ENCODE measurements at places on chromosomes 11 and 22. TPM values are rescaled to one million over a fixed set of nuclear protein-coding genes. Genes with fewer than 3 reads are reported as not detected.

- ATAC-seq, result no peak
These were observed 91.3 kb upstream of the SLC25A18 start for GRCh38 chr22:17471886-17472535.

DNA sequence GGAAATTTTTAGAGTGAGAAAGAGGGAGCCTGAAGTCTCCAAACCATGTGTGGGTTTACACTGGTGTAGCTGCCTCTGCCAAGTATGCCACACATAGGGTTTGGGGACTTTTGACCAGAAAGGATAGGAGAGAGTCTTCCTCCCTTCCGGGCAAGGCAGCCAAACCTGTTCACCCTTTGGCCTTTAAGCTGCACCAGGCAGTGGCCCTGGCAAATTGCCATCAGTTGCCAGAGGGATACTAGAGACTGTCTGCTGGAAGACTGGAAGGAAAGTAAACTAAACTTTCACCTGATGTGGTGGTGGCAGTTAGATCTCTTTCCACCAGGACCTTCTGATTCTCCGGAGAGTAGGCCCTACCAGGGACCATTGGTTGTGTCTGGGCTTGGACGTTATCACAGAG lies 1263.2 kb downstream of the FAM181B start:
- ATAC-seq, result no peak

GRCh38 chr11:111585371-111585770 lies 16.9 kb upstream of the SIK2 start:
- no peak for ATAC-seq

DNA sequence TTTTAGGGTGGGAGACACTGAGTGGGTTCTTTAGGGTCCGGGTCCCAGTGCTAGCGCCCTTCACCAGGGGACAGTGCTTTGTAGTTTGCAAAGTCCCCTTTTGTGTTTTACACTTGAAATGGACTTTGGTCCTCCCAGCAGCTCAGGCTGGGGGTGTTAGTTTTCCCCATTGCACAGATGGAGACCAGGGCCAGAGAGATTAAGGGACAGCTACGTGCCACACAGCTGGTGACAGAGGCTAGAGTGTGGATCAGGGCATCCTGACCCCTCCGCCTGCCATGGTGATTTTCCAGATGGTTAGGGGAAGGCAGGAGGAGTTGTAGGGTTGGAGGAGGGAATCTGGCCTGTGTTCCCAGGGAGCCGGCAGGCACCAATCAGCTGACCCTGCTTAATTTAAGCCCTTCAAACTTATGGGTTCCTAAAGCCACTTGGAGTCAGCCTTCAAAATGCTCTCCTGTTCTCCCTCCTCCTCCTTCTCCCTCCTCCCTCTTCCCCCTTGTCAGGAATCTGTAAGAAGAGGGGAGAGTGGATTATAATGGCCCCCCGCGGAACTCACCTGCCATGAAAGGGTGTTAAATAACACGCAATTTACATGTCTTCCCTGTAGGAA lies 22.5 kb upstream of the MPPED1 start:
- ATAC-seq, result no peak

DNA sequence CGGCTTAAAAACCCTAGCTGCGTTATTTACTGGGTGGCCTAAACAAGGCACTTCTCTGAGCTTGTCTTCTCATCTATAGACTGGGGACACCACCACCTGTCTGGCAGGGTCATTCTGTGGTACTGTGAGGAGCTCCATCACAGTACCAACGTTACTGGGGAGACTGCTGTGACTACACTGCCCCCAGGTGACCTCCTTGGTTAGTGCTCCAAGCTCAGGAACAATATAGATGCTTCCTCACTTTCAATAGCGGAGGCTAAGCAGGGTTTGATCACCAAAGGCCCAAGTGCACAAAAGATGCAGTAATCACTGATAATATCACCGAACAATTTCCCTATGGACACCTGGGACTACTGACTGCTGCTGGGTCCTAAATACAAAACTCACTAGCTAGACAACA lies 18.8 kb downstream of the PRPF19 start:
- ATAC-seq, result peak; percentile 64

DNA sequence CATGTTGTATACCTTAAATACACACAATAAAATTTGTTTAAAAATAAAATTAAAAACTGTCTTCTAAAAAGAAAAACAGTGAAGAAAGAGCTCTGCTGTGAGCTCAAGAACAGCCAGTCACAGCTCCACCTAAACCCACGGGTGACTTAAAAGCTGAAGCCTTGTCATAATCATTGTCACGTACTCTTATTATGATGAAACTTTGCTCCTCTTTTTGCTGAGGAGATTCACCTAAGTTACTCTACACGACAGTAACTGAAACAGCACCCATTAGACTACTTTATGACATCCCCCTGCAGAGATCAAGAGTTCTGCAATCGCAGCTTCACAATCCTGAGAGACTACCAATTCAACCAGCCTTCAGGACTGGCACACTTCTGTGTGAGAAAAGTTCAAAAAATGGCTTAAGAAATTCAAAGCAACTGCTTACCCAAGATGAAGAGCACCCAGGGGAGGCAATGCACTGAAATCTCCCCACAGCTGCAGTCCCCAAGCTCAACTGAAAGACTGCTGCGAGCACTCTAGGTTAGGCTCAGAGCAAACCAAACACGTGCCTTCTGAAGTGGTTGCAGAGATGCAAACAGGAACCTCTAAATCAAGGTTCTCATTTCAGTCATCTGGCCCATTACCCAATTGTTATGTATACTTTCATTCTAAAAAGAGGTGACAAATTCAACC lies at the start of gene JAML:
Gene JAML (minus strand): TSS at position 501 of the 678 bp plus-strand sequence. CDS start 10,145 bp downstream, outside the sequence.
- peak; percentile 70 for ATAC-seq

DNA sequence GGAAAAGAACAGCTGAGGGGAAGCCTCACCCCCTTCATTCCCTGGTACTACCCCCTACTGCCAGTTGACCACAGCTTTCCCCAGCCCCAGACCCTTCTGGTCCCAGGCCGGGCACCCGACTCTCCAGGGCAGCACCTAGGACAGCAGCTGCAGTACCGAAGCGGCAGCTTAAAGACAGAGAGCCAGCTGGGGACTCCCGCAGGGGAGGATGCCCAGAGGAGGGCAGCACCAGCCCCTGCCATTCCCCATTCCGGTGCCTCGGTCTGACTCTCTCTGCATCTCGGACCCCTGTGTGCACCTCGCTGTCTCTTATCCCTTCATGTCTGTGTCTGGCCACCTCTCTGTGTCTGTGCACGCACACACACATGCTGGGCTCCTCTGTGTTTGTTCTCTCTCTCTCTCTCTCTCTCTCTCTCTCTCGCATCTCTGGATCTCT lies 9.4 kb downstream of the IGSF9B start:
- peak; percentile 38 for ATAC-seq

- no peak for ATAC-seq
These were observed 2.8 kb downstream of the KRTAP5-6 start for GRCh38 chr11:1699771-1700170.

- no peak for ATAC-seq
These were observed 109.3 kb upstream of the SNX19 start for GRCh38 chr11:131025421-131026125.

GRCh38 chr11:19164230-19164855 lies 37.4 kb downstream of the CSRP3 start:
- no peak for ATAC-seq

DNA sequence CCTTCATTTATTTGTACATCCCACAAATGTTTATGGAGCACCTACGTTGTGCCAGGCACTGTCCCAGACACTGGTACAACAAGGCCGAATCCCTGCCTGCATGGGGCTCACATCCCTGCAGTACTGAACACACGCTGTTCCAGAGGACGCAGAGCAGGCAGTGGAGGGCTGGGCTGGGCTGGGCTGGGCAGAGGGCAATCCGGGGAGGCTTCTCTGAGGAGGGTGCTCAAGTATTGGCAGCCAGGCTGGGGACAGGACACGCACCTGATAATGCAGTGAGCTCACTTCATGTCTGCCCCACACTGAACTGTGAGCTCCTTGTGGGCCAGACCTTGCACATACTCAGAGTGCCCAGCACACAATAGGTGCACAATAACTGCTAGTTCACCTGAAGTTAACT lies 34.1 kb downstream of the CYTH4 start:
- peak; percentile 4 for ATAC-seq

DNA sequence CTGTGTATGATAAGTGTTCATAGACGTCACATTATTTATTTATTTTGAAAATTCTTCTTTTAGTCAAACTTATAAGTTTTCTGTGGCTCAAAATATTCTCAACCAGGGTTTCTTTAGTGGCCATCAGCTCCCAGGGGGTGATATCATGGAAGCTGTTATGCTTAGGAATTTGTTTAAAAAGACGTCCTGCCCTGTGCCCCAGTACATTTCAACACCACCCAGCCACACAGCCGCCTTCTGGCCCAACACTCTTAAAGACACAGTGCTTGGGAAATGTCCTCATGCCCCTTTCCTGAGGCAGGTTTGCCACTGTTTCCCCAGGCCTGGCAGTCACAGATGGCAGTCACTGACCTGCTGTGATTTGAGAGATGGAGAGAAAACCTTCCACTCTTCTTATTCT lies 19.9 kb downstream of the TSKU start:
- no peak for ATAC-seq

DNA sequence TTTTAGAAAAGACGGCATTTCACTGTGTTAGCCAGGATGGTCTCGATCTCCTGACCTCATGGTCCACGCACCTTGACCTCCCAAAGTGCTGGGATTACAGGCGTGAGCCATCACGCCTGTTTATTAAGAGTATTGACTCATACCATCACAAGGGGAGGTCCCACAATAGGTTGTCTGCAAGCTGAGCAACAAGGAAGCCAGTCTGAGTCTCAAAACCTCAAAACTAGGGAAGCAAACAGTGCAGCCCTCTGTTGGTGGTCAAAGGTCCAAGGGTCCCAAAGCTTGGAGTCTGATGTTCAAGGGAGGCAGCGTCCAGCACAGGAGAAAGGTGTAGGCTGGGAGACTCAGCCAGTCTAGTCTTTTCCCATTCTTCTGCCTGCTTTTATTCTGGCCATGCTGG lies 32.8 kb upstream of the LDLRAD3 start:
- ATAC-seq, result no peak

- ATAC-seq, result no peak
These were observed 78.6 kb downstream of the PARVA start for GRCh38 chr11:12455938-12456337.

DNA sequence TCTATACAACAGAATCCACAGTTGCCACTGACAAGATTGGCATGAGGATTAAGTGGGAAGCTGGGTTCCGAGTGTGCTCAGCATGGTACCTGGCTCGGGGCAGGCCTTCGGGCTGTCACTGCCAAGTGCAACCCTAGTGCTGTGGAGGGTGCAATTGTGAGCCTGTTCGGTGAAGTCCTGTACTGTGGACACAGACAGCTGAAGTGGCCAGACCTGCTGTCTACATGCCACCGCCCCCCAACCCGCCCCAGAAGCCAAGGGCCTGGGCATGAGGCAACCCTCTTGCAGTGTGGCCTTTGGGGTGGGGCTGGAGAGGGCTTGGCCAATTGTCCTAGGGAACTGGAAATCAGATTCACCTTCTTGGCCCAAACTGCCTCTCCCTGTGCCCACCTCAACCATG lies 15.6 kb upstream of the SHISAL1 start:
- ATAC-seq, result no peak

- peak; percentile 70 for ATAC-seq
These were observed 2.9 kb upstream of the GGT5 start for GRCh38 chr22:24247564-24248344.

DNA sequence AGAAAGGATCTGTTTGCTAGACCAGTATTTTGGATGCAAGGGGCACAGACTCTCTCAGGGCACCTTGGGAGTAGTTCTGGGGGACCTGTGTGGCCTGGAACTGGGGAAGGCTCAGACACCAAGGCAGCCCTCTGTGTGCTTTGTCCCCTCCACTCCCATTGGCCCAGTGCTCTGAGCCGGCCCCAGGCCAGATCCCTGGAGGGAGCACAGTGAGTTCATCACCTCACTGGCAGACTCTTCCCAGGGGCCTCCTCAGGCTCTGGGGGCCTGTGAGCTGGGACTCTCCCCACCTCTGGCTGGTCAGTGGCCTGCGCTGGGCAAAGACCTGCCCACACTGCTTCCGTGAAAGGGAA lies 51.7 kb downstream of the CHRDL2 start:
- no peak for ATAC-seq

DNA sequence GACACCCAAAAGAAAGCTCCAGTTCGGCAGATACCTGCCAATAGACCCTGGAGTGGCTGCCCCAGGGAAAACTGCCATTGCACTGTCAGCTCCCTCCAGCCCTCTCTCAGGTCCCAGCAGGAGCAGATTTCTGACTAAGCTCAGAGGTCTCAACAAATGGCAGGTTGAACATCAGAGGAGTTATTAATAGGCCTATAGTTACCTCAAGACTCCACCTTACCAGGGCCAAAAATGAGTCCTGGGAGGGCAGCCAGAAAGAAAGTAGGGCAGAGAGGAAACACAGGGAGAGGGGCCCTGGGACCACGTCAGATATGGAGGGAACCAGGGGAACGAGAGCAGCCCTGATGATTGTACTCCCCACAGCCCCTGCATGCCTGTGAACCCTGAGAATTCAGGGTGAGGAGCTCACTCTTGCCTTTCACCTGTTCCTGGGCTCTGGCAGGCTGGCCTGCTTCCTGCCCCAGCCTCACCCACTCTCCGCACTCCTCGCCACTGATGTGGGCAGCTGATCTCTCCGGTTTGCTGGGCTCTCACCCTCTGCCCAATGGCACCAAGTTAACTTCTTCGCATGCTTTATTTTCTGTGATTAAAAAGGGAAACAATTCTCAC lies 4.3 kb upstream of the RGL4 start:
- ATAC-seq, result no peak

DNA sequence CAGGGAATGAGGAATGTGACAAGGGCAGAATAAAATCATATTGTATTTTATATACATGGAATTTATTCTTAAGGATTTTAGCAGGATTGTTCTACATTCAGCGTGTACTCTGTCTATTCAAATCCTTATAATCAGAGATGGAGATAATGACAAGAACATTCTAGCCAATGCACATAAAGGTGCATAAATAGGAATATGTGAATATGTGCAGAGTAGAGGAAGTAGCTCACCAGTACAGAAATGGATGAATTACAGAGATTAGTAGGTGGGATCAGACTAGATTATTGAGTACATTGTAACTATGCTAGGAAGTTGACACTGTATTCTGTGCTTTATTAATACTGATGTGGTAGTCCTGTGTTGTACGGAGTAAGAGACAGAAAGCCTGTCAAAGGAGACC lies 1308.8 kb downstream of the FAM181B start:
- no peak for ATAC-seq

NAV2 gene
- 0.37 TPM for total RNA-seq

MPEG1 gene
- total RNA-seq, result not detected

OR8H2 gene
- total RNA-seq, result not detected

MS4A8 gene
- total RNA-seq, result not detected

KCNJ4 gene
- not detected for total RNA-seq

RASD2 gene
- 0.37 TPM for total RNA-seq

RAB38 gene
- total RNA-seq, result 1.9 TPM

SMC1B gene
- 0.43 TPM for total RNA-seq
